ENCODE measurements at places on chromosomes 1 and 21.

DNA sequence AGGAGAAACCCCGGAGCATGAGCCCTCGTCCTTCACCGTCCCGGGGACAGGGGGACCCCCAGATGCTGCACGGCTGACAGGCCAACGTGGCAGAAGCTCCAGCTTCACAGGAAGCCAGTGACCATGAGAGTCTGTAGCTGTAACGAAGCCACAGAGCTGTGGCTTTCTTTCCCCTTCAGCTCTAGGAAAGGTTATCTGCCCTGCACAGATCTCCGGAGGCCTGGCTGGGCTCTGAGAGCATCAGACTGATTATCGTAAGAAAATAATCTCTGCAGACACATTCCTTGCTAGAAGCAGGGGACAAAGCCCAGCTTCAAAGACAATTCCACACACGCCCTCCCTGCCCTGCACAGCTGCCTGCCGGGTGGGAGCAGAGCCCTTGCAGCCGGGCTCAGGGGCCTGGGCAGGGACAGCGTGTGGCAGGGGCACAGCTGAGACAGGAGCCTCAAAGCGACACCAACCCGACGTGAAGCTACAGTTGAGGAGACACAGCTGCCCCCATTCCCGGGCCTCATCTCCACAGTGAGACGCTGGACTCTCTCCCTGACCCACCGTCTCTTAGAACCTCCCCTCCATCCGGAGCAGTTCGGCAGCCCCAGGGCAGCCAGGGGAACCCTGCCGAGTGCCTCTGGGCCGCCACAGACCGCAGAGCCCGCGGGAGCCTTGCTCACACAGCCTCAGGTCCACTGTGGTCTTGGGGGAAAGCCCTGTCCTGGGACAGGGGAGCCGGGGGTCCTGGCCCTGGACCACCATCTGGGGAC, 30.6 kb downstream of the POFUT2 start:
- no peak for DNase-seq

DNA sequence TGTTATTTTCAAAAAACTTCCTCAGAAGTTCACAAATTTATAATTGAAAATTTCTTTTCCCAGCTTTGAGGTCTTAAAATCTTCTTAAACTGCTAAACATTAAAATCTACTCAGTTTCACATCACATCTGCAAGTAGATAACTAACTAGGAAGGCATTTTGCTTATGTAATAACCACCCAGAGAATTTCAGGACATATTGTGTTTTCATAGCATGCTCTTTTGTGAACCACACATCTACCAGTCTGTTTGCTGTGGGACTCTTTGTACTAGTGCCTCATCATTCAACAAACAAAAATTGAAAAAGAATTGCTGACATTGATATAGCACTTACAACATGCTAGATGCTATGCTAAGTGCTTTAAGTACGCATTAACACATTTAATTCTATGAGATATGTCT, 31.6 kb upstream of the C1orf146 start:
- no peak for DNase-seq

GRCh38 chr1:234213658-234214128, 159.6 kb upstream of the COA6 start:
- no peak for DNase-seq

- DNase-seq: no peak
Measured at GRCh38 chr1:219781491-219781890, 146.9 kb downstream of the SLC30A10 start.

GRCh38 chr1:40734882-40735628, 43.6 kb downstream of the NFYC start:
- DNase-seq: no peak

- DNase-seq: no peak
Measured at GRCh38 chr1:153394391-153394790, 3.5 kb upstream of the S100A8 start.

DNA sequence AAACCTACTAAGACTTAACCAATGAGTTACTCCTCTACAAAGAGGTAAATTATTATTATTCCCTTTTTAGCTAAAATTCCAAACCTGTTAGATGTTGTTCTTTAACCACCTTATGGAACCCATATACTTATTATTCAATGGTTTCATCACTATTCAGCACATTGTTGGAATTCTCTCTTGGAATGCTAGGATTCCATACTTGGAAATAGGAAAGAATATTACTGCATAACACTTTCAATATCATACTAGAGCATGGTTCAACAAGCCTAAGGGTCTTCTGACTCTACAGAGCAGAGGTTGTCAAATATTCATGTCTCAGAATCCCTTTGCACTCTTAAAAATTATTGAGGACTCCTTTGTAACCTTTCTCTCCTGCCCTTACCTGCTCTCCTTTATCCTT, 69.4 kb downstream of the DEGS1 start:
- DNase-seq: no peak

- DNase-seq: no peak
Measured at GRCh38 chr1:210367566-210367965, 38.9 kb downstream of the HHAT start.

- DNase-seq: no peak
Measured at GRCh38 chr1:110602466-110602865, 3.7 kb downstream of the KCNA2 start.

DNA sequence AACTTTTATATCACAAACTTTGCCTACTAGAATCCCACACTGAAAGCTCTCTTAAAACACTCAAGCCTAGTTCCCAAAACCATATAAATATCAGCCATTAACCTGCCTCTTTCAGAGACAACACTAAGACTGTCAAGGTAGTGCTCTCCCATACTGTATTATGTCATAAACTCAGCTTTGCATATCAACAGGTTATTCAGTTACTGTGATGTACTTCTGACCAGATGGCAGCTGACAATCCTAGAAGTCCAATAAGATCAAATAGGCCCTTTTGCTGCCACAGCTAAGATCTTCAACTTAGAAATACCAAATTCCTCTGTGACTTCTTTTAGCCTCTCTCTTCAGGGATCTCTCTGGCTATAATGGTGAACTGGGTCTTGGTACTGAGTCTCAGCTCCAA, 97.2 kb downstream of the SPATA6 start:
- DNase-seq: no peak

GRCh38 chr1:15188130-15188524, 34.6 kb downstream of the TMEM51 start:
- DNase-seq: no peak

GRCh38 chr1:71015745-71016144, 31.9 kb downstream of the PTGER3 start:
- DNase-seq: no peak

DNA sequence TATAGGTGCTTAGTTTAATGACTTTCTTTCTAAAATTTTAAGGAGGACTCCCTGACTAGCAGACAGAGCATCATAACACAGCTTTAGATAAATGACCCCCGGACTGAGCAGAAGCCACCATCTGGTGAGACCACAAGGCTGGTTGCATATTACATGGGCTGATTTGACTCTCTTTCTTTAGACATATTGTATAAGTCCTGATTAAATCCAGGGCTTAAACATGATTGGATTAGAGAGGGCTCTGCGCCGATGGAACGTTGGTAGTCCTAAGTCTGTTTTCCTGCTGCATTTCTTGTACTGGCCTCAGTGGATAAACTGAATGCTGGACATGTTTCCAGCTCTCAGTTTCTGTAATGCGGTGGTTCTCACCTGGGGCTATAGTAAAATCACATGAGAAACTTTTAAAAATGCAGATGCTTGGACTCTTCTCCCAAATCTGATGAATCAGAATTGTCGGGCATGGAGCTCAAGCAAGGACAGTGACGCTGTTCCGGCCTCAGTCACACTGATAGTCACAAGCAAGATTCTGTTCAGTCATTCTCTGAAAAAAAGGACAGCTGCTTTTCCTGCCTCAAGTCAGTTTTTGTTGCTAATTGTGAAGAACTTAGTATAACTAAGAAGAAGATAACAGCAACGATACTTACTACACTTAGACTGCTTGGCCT, 16.6 kb downstream of the DDI2 start:
- DNase-seq: no peak

- DNase-seq: no peak
Measured at GRCh38 chr1:180002437-180002836, 47.8 kb downstream of the CEP350 start.

DNA sequence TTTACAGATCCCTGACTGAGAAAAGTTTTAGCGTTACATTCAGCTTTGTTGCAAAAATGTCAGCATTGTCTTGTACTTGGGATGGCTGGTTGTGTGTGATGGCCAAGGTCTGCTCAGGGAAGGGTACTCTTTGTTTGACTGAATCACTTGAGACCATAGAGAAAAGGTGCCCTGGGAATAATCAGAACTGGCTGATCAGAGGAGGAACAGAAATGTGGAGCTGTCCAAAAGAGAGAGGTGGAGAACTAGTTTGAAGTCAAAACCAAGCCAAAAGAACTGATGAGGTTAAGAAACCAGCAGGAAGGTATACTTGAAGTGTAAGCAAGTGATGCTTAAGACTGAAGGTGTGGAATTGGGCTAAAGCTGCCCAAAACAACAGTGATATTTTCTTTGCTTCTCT, 107.6 kb upstream of the LYPLAL1 start:
- DNase-seq: no peak

- no peak for DNase-seq
Measured at GRCh38 chr21:25515484-25516405, 91.5 kb downstream of the MRPL39 start.

- DNase-seq: no peak
Measured at GRCh38 chr1:150751443-150751842, 14.1 kb downstream of the CTSS start.

- DNase-seq: no peak
Measured at GRCh38 chr1:3463891-3464648, 9.6 kb downstream of the ARHGEF16 start.

GRCh38 chr1:160879056-160879455, 5.9 kb downstream of the ITLN1 start:
- no peak for DNase-seq

DNA sequence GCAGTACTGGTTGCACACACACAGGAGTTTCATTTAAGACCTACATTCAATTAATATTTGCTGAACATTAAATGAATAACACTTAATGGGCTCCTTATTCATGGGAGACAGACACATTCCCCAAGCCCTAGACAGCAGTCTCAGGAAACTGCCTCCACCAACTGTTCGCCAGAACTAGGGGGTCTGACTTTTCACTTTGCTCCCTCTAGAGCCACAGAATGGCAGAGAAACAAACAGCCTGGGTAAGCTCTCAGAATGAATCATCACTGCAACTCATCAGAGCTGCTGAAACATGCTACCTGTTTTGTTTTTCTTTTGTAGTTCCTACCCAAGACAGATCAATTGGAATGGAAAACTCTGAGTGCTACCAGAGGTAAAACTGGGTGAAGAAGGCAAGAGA, 31.7 kb downstream of the ELK4 start:
- no peak for DNase-seq

GRCh38 chr1:178266619-178267066, 172.7 kb downstream of the RASAL2 start:
- no peak for DNase-seq

GRCh38 chr1:116680752-116681151, 13.2 kb upstream of the IGSF3 start:
- no peak for DNase-seq

DNA sequence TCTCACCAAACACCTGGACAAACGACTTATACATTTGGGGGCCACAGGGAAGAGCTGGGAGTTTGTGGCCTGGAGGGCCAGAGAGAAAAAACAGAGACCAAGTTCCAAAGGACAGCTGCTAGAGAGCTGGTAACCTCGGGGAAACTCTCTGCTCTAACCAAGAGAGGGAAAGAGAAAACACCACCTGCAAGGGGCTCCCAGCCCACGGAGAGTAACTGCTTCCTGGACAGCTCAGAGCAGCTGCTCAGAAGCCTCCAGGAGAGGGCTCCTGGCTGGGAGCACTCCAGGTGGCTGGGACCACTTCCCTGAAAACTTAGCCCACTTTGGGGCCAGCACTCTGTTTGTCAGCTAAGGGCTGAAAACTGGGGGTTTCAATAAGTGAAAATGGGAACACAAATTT, 154.8 kb upstream of the GRIK3 start:
- DNase-seq: no peak

DNA sequence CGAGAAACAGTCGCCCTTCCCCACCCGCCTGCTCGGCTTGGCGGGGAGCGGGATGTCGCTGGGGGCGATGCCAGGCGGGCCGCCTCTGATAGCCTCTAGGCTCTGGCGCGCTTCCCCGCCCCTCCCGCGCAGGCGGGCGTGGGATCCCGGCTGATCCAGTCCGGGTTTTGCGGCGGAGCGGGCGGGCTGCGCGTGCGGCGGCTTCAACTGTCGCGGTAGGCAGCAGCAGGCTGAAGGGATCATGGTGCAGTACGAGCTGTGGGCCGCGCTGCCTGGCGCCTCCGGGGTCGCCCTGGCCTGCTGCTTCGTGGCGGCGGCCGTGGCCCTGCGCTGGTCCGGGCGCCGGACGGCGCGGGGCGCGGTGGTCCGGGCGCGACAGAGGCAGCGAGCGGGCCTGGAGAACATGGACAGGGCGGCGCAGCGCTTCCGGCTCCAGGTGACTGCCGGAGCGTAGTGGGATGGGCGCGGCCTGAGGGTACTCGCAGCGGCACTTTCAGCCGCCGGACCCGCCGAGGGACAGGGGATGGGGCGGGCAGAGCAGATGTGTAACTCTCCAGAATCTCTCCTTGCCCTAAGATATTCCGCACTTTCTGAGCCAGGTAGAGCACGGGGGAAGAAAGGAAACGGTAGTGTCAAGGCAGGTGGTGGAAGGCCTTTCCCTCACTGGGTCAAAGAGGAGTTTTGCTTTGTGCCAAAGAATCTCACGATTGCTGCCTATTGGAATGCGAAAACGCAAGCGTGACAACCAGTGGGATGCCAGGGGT, at the start of gene FAAH:
Gene FAAH, plus strand, starts transcription at position 210 of the 764 bp plus-strand sequence. Its CDS starts 32 bp downstream, at position 242.
- no peak for DNase-seq

DNA sequence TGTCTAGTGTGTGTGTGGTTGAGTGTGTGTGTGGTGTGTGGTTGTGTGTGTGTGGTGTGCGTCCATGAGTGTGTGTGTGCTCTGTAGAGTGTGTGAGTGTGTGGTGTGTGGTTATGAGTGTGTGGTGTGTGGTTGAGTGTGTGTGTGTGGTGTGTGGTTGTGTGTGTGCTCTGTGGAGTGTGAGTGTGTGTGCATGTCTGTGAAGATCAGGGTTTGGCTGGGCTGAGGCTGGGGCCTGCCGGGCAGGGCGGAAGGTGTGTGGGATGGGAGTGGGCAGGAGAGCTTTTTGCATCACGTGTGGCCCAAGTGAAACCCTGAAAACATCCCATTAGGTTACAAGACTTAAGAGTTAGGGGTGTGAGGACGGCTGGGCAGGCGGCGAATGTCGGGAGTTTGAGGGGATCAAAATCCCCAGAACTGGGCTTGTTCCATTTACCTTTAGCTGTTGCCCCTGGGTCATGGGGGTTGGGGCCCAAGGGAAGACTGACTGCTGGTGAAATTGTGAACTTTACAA, 2.9 kb upstream of the FCMR start:
- no peak for DNase-seq

DNA sequence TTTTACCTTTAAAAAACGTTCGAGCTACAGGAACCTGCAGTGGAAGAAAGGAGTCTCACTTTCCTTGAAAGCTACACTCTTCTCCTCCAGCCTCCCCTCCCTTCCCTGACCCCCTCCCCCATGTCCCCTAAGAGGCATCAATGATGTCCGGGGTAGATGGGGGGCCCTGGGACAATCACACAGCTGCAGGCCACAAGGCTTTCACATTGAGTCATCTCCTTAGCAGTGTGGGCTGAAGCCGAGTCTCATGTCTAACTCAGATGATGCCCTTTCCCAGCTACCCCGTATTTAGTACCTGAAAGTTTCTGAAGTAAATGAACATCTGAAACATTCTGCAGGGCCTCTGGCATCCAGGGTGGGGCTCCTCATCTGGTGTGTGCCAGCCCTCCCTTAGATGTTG, 6.3 kb upstream of the GPR25 start:
- DNase-seq: no peak

Data from stimulated activated CD8-positive, alpha-beta memory T cell treated with anti-CD3 and anti-CD28 coated beads, Interleukin-2, amount 100 ng/mL, for 1 hour (primary cell).